Naive thymus-derived CD8-positive, alpha-beta T cell (primary cell): ENCODE measurements at places on chromosomes 1 and 21.

DNA sequence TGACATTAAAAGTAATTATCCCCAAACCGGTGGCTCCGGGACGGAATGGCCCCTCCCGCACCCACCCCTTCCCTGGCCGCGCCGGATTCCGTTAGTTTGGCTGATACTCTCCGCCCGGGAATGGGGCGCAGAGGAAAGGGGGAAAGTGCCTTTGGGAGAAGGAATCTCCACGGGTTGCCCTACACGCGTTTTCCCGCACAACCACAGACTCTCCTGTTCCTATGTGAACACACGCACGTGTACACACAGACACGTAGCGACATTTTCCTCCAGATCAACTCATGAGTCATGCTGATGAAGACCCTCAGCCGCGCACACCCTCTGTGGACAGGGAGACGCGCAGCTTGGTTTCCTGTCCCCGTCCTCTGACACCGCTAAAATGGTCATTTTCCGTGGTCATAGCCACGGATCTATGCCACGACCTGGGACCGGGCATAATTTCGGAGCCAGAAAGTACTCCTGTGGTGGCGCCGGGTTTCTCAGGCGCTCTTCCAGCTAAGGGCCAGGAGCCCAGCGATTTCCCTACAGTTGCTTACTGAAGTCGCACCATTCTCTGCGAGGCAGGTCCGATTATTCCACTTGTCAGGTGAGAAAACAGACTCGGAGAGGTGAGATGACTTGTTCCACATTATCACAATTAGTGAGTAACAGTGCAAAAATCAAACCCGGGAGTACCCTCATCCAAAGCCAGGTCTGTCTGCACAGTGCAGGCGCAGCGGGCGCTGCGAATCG lies 4.0 kb upstream of the DMRTA2 start:
- no peaks in the 10 kb centered on the region for H3K36me3 ChIP-seq
- H3K27ac ChIP-seq: no peak overlapping the region
- H3K27me3 ChIP-seq: peaks cover 71% of the 10 kb centered on the region
- no peak for DNase-seq

GRCh38 chr1:226366290-226366689 lies 41.6 kb downstream of the PARP1 start:
- H3K36me3 ChIP-seq: peaks cover 34% of the 10 kb centered on the region
- no peak for DNase-seq
- no peak overlapping the region for H3K4me3 ChIP-seq
- no peak overlapping the region for H3K27ac ChIP-seq
- peaks cover 2% of the 10 kb centered on the region for H3K4me1 ChIP-seq

GRCh38 chr1:2146836-2147517 lies 47.6 kb downstream of the FAAP20 start:
- H3K36me3 ChIP-seq: peaks cover 3% of the 10 kb centered on the region
- H3K27ac ChIP-seq: no peak overlapping the region
- H3K4me1 ChIP-seq: peaks cover 41% of the 10 kb centered on the region
- DNase-seq: no peak

DNA sequence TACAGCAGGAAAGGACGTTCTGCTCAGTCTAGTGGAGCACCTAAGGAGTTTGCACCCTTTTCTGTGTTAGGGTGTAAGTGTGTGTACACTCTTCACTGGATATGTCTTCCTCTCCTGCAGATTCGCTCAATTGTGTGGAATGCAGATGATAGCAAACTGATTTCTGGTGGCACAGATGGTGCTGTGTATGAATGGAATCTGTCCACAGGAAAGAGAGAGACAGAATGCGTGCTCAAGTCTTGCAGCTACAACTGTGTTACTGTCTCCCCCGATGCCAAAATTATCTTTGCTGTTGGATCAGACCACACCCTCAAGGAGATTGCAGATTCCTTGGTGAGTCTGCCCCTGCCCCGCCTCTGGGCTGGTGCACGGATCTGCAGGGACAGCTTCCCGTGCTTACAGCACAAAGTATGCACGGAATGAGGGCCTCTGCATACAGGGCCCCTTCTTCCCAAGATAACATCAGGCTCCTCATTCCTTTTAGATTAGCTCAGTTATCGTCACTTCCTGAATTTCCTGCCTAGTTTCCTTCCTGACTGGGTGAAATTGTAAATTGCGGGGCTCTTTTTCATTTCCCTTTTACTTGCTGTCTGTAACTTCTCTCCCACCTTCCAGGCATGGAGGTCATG lies 34.6 kb downstream of the CFAP57 start:
- H3K4me1 ChIP-seq: no peaks in the 10 kb centered on the region
- H3K36me3 ChIP-seq: no peaks in the 10 kb centered on the region
- peaks cover 4% of the 10 kb centered on the region for H3K27me3 ChIP-seq
- no peak for DNase-seq
- no peak overlapping the region for H3K4me3 ChIP-seq

DNA sequence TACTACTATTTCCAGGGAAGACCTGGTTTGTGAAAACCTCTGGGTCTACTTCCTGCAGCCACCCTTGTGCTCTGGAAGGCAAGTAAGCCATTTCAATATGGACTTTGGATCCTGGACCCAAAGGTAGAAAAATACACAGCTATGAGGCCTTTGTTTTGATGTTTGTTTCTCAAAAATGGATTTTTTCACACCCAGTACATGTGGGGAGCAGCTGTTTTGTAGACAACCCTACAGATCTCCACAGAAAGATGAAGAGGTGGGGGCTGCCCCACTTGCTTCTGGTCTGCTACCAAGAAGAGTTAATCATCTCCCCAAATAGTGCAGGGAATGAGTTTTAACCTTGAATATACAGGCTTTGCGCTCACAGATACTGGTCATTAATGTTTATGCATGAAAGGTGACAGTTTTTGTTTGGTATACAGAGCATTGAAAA lies 29.2 kb downstream of the ZNF281 start:
- H3K27ac ChIP-seq: no peak overlapping the region
- no peak overlapping the region for H3K4me3 ChIP-seq
- no peaks in the 10 kb centered on the region for H3K27me3 ChIP-seq
- no peak for DNase-seq
- no peaks in the 10 kb centered on the region for H3K4me1 ChIP-seq

DNA sequence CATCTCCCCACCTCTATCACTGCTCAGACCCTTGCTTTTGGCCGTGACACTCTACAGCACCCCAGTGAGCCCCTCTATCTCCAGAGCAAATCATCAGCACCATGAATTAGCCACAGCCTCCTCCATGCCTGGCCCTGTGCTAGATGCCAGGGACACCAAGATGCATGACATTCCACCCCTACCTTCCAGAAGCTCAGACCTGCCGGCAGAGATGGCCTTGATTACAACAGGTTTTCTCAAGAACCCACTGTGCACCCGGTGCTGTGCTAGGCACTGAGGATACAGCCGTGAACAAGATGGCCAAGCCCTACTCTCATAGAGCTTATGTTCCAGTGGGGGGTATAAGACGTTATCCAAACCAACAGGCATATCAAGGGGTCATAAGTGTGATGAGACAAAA lies 30.6 kb downstream of the CDK18 start:
- DNase-seq: no peak
- H3K27ac ChIP-seq: no peak overlapping the region
- no peak overlapping the region for H3K4me3 ChIP-seq
- peaks cover 15% of the 10 kb centered on the region for H3K27me3 ChIP-seq
- H3K4me1 ChIP-seq: peaks cover 6% of the 10 kb centered on the region

- peaks cover 41% of the 10 kb centered on the region for H3K4me1 ChIP-seq
- H3K27me3 ChIP-seq: no peaks in the 10 kb centered on the region
- H3K36me3 ChIP-seq: no peaks in the 10 kb centered on the region
- peak overlapping the region; percentile 96 for H3K4me3 ChIP-seq
Measured at GRCh38 chr1:53197291-53198200, 922 bp downstream of the CPT2 start.

GRCh38 chr1:175198332-175198731 lies 5.8 kb upstream of the KIAA0040 start:
- H3K27ac ChIP-seq: no peak overlapping the region
- H3K27me3 ChIP-seq: no peaks in the 10 kb centered on the region
- DNase-seq: no peak
- no peak overlapping the region for H3K4me3 ChIP-seq

DNA sequence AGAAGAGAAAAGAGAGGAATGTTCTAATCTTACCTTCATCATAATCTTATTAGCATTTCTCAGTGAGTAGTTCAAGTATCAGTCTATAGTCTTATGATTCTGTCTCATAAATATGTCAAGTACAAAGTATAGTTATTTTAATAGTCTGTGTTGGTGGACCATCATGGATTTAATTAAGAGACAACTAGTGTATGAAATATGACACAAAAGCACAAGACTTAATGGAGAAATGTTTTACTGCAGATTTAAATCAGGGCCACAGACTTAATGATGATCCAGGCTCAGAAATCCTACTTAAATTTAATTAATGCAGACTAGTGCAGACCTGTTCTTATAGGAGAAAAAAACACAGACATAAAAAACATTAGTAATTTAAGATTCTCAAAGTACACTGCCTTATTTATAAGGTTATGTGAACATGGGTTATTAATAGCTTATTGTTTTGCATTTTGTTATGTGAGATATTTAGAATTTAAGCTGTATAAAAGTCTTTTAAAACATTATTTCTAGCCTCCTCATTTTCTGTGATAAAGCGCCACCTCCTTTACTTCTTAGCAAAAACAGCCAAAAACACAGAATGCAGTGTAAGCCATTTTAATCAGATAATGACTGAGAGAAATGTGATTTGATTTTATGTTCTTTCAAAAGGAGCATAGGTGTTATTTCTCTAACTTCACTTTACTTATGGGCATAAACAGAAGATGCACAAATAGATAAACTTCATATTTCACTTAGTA lies 255.0 kb upstream of the SNX7 start:
- no peaks in the 10 kb centered on the region for H3K4me1 ChIP-seq
- no peak overlapping the region for H3K4me3 ChIP-seq
- H3K27me3 ChIP-seq: no peaks in the 10 kb centered on the region
- H3K36me3 ChIP-seq: no peaks in the 10 kb centered on the region
- H3K27ac ChIP-seq: no peak overlapping the region

DNA sequence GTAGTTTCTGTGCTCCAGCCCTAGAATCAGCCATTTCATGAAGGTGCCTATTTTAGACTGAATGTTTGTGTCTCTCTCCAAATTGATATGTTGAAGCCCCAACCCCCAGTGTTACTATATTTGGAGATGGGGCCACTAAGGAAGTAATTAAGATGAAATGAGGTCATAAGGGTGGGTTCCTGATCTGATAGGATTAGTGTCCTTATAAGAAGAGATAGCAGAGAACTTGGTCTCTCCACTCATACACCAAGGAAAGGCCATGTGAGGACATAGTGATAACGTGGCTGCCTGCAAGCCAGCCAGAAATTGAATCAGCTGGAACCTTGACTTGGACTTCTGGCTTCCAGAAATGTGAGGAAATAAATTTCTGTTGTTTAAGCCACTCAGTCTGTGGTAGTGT lies 12.3 kb downstream of the RAVER2 start:
- no peak overlapping the region for H3K4me3 ChIP-seq
- H3K27ac ChIP-seq: no peak overlapping the region
- no peak for DNase-seq
- H3K4me1 ChIP-seq: no peaks in the 10 kb centered on the region

DNA sequence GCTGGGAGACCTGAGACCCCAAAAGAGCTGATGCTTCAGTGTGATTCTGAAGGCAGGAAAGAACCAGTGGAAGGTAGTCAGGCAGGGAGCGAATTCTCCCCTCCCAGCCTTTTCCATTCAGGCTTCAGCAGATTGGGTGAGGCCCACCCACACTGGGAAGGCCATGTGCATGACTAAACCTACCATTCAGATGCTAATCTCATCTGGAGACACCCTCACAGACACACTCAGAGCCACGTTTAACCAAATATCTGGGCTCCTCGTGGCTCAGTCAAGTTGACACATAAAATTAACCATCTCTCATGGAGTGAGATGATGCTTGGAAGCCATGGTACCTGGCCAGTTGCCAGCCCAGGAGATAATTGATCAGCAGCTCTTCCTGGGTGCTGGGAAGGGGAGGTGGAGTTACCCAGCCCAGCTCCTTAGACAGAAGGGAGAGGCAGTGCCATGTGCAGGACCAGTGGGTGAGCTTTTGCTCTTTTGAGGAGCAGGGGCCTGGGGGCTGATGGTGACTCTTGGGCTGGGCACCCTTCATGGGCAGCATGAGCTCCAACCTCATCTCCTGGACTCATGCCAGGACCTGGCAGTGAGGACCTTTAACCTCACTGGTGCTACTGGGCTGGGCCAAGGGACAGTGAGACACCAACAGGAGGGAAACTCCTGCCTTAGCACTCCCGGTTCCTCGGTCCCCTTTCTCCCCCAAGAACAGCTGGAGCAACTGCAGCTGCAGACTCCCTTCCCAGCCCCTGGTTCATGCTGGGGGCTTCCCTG lies 89.0 kb upstream of the ACTL8 start:
- H3K36me3 ChIP-seq: no peaks in the 10 kb centered on the region
- H3K27ac ChIP-seq: no peak overlapping the region
- H3K4me1 ChIP-seq: no peaks in the 10 kb centered on the region
- no peak for DNase-seq

GRCh38 chr1:18944810-18945209 lies 11.7 kb downstream of the IFFO2 start:
- peaks cover 4% of the 10 kb centered on the region for H3K36me3 ChIP-seq
- H3K4me1 ChIP-seq: peaks cover 56% of the 10 kb centered on the region
- peak overlapping the region; percentile 50 for H3K27ac ChIP-seq
- DNase-seq: no peak
- no peaks in the 10 kb centered on the region for H3K27me3 ChIP-seq

- no peak overlapping the region for H3K27ac ChIP-seq
- no peaks in the 10 kb centered on the region for H3K4me1 ChIP-seq
- peaks cover 22% of the 10 kb centered on the region for H3K27me3 ChIP-seq
- DNase-seq: no peak
- no peak overlapping the region for H3K4me3 ChIP-seq
Measured at GRCh38 chr1:64167176-64167575, 36.2 kb upstream of the UBE2U start.

GRCh38 chr1:102191723-102192122 lies 195.0 kb upstream of the OLFM3 start:
- DNase-seq: no peak
- H3K4me3 ChIP-seq: no peak overlapping the region
- H3K36me3 ChIP-seq: no peaks in the 10 kb centered on the region
- no peak overlapping the region for H3K27ac ChIP-seq
